RCC 7860 (cell line): ENCODE measurements at places on chromosomes 7 and 10.

DNA sequence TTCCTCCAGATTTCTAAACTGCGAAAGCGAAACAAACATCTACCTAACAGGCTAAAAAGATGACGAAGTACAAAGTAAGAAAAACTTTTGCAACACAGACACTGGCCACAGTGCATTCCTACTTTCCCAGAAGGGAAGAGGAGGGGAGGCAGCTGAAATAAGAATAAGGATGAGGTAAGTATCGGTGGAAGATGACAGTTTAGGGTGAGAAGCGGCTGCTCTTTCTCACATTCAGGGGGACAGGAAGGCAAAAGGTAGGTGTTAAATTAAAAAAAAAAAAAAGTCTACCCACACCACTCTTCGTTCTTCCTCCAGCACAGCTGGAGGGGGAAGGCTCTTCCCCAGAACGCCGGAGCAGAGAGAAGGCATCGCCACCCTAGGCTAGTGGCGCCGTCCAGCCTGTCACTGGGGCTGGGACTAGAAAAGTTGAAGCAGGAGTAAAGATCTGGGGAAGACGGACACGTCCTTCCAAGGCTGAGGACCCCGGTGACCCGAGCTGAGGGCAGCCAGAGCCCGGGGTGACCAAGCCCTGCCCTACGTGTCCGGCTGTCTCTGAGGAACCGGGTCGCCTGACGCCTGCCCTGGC lies 846 bp downstream of the DNAJC1 start:
- DNase-seq = peak; percentile 12

GRCh38 chr7:1125603-1125969 lies 34.4 kb downstream of the ZFAND2A start:
- DNase-seq = no peak

DNA sequence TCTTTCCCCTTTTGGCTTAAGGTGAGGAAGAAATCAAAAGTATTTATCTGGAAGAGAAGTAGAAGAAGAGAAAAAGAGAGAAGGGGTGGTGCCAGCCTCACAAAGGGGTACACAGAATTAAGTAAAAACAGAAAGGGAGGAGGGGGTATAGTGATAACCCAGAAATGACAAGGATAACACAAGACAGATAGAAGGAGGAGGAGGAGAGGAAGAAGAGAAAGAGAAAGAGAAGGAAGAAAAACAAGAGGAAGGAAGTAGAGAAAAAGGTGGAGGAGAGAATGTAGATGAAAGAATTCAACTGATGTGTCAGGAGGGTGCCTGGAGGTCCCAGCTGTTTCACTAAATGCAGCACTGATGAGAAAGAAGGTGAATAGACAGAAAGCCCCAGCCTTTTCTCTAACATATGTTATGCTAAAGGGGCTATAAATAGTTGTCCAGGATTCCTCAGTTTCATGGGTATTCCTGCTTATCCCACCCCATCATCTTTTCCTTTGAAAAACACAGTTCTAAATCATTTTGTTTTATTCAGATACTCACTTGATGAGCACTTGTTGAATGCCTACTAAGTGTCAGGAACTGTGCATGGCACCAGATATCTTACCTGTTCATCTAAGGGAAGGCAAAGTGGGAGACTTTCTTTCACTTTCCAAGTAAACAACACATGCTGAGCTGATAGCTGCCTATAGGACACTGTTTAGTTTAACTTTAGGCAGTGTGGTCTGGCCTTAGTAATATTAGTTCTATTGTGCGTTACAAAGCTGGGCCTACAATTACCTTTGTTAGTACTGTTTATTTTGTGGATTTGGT lies 8.0 kb downstream of the SEMA3E start:
- no peak for DNase-seq

GRCh38 chr10:69101451-69102095 lies 13.7 kb downstream of the SRGN start:
- peak; percentile 64 for DNase-seq

DNA sequence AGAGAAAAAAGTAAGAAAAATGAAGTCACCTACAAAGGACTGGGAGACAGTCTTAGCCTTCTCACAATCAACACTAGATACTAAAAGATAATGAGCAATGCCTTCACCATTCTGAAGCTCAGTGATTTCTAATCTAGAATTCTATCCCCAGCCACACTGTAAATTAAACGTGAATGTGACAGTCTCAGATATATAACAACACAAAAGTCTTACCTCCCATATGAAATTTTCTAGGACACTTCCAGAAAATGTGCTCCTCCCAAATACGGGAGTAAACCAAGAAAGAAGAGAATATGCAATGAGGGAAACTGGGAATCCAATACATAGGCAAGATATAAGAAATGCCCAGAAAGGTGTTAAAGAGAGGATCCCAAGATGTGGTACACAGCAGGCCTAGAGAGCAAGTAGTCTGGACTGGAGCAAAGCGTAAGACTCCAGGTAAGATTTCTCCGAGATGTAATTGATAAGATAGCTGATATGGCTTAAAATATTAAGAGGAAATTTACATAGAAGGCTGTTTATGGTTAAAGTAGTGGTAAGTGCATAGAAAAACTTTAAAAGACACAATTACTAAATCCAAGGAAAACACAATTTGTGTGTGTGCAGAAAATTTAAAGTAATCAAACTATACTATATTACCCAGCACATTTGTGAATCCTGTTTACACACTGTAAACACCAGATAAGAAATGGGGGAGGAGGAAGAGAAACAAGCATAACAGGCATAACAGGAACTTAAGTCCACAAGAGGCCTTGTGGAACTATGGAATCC lies 44.1 kb downstream of the SGMS1 start:
- DNase-seq = no peak

GRCh38 chr10:44908936-44909630 lies 2.1 kb upstream of the TMEM72 start:
- no peak for DNase-seq

GRCh38 chr7:133056370-133057238 lies 25.3 kb downstream of the CHCHD3 start:
- no peak for DNase-seq

DNA sequence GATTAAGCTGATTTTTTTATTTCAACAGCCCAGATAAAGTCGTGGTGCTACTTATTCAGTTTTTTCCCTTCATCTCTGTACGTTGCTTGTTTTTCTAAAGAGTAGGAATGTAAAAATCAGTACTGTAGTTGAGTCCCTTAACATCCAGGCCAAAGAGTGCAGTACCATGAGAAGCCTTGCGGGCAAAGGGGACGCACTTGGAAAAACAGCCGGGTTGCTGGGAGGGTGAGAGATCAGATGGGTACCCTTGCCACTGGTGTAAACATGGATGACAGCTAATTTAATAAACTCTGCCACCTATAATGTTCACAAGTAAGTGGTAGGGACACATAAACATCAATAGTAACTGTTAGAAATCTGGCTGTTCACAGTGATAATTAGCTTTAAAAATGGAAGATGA lies 175.9 kb downstream of the POU6F2 start:
- DNase-seq = no peak
